ENCODE measurements at places on chromosomes 4 and X.

- peak; percentile 58 for DNase-seq
Measured at GRCh38 chr4:2469192-2469984, 482 bp downstream of the RNF4 start.

DNA sequence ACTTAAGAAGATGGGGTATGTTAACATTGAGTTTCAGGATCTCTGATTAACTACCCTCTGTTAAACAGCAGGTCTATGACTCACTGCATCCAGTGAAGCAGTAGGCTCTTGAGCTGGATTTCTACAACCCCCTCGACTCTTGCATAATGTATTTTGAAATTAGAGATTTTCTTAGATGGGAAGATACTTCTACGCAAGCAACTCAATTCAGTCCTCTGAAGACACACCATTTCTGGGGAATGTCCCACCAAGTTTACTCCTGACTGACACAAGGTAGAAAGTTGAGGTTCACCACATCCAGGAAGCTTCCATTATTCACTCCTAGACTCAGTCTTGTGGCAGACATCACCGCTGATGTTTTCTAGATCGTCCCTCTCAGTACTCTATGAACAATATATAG, 12.9 kb downstream of the PALLD start:
- no peak for DNase-seq

DNA sequence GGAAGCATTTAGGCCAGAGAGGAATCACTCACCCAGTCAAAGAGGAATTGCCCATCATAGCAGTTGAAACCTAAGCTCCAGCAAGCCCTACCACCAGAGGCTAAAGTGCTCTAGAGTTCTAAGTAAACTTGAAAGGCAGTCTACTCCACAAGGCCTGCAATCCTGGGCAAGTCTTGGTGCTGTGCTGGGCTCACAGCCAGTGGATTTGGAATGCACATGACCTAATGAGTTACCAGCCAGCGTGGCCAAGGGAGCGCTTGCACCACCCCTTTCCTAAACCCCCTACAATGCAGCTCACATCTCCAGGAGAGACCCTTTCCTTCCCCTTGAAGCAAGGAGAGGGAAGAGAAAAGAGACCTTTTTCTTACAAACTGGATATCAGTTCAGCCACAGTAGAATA, 445.7 kb downstream of the GASK1B start:
- DNase-seq: no peak

- peak; percentile 82 for DNase-seq
Measured at GRCh38 chr4:7719354-7720174, 220.1 kb downstream of the AFAP1 start.

- DNase-seq: no peak
Measured at GRCh38 chrX:124392794-124393193, 46.4 kb downstream of the SH2D1A start.

DNA sequence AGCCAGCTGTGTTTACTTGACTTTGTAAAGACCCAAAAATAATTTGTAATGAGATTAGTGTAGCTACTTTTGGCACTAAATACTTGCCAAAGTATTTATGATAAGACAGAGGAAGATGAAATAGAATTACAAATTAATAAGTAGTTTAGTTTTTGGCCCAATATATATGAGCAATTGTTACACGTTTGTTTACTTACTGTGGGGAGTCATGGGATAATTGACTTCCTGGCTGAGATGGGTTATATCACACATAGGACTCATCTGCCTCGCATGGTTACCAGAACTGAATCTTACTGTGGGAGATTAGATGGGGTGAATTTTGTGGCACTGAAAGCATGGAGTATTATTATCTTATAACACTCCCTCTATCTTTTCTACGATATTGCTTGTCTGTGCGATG, 66.6 kb downstream of the INTS12 start:
- DNase-seq: no peak

DNA sequence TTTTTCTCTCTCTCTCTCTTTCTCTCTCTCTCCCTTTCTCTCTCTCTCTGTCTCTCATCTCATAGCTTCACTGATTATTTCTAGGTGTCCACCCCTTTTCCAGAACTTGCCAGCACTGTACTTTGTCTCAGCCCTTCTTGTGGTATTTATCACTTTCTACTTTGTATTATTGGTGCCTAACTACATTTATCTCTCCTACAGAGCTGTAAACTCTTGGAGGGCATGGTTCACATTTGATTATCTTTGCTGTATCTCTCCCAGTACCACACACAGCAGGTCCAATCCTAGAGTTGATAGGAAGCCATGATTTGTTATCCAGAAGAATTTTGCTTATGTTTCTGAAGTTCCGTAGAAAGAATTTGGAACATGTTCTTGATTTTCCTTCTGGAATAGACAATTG, 5.2 kb upstream of the PRKG2 start:
- no peak for DNase-seq

GRCh38 chr4:112386071-112386470, 88.9 kb downstream of the ALPK1 start:
- DNase-seq: no peak

DNA sequence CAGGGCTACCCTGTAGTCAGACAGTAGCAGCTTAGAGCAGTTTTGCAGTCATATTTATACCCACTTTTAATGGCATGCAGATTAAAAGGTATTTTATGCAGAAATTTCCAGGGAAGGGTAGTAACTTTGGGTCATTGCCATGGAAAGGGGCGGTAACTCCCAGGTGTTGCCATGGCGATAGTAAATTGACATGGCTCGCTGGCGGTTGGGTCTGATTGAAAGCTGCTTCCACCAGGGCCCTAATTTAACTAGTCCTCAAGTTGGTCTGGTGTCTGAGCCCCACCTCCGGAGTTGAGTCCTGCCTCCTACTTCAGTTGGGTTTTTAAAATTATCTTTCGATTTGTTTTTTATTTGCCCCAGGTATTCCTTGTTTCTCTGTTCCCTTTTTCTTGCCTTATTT, 70.1 kb downstream of the NAA11 start:
- peak; percentile 37 for DNase-seq
